ENCODE measurements at places on chromosomes 6 and 20. TPM values are rescaled to one million over a fixed set of nuclear protein-coding genes. Genes with fewer than 3 reads are reported as not detected.

FKBP1C gene
- not detected for total RNA-seq

SCGN gene
- 18.1 TPM for total RNA-seq

DNA sequence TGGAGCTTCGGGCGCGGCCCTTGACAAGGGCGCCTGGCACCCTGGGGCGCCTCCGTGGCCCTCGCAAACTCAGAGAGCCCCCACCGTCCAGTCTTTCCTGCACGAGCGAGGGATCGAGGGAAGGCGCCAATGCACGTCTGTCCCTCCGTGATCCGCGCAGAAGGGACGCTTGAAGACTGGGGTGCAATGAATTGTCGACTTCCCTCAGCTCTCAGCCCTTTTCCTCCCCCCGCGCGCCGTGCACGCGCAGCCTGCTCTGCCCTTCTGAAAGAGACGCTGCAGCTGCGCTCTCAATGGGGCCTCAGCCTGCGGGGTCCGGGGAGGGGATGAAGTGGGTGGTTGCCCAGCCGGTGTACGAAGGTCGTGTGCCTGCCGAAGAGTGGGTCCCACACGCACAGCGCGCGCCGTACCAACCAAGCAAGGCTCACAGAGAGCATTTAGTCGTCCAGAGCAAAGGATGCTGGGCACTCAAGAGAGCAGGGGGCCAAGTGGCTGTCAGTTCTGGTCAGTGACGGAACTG lies 5.5 kb upstream of the SOX4 start:
- no peak for DNase-seq

DNA sequence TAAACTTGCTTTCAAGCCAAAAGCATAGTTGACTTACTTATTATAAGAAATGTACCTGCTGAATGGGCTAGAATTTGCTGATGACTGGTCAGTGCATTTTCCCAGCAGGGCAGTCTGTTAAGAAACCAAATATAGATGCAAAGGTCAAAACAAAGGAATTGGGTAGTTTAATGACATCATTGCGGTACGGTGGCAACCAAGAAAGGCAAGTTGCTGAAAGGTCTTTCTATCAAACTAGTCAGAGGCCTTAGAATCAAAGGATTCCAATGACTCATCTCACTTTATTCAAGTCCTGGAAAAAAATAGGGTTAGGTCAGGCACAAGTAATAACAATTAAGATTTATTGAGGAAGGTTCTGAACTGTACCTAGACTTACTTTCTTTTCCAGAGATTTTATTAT lies 76.4 kb downstream of the KIZ start:
- no peak for DNase-seq

DNA sequence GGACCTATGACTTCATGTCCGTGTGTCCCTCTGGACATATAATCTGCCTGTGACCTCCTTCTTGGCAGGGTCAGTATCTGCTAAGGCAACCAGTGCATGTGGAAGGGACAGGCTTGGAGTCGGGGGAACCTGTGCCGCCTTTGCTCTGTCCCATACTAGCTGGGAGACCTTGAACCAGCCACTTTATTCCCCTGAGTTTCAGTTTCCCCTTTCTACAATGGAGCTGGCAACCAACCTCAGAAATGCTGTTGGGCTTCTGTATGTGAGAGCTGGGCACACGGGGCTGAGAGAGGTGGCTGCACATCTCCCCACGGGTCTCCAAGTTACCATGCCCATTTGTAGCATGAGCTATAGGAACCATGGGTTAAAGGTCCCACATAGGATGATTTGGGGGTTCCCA lies 53.8 kb downstream of the CD40 start:
- no peak for DNase-seq

GRCh38 chr6:132359886-132360285 lies 41.4 kb downstream of the MOXD1 start:
- no peak for DNase-seq

- no peak for DNase-seq
These were observed 177.3 kb downstream of the LRFN2 start for GRCh38 chr6:40409716-40410397.

DNA sequence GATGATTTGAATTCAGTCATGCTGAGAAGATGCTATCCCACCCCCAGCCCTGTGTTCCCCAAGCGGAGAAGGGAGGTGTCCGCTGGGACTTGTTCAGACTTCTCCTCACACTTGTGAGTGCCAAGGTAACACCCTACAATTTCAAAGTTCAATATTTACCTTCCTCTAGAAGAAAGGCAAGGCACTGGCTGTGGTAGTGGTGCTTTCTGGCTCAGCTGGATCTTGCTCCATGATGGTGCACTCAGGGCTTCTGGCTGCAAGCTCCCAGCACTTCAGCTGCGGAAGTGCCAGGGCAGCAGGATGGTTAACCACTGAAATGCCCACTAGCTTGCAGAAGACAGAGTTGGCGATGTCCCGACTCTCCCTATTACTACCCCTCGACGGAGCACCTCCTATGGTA lies 135.4 kb downstream of the MTFR2 start:
- no peak for DNase-seq

DNA sequence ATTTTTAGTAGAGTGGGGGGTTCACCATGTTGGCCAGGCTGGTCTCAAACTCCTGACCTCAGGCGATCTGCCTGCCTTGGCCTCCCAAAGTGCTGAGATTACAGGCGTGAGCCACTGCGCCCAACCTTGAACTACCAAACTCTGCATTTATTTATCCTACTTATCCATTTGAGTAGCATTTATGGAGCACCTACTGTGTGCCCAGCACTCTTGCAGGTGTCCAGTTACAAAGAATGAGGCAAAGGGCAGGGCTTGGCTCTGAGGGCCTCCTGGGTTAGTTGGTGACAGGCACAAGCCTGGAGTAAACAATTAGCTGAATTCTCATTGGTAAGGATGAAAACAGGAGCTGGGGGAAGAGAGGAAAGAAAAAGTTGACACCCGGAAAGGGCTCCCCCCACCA lies 93.4 kb upstream of the FOXP4 start:
- DNase-seq: no peak

Data from omental fat pad (tissue), 4 donors.